Epithelial cell of proximal tubule (primary cell): ENCODE measurements at places on chromosomes 12 and 14. TPM values are rescaled to one million over a fixed set of nuclear protein-coding genes. Genes with fewer than 3 reads are reported as not detected.

DNA sequence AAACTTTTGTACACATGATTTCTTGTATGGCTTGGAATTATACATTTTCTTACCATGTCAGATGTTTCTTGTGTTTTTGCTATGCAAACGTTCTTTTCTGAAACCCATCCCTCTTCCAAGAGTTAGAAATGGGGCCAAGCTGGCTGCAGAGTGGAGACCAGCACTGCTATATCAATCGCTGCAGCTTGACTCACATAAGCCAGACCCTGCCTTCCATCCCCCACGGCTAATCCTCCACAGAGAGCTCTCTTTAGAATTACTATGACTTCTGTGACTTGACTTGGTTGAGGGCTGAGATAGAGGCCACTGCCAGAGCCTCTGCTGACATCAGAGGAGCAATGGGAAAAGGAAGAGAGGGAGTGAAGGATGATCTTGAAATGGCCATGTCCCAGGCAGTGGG lies 147.9 kb downstream of the DACT1 start:
- DNase-seq: no peak

DNA sequence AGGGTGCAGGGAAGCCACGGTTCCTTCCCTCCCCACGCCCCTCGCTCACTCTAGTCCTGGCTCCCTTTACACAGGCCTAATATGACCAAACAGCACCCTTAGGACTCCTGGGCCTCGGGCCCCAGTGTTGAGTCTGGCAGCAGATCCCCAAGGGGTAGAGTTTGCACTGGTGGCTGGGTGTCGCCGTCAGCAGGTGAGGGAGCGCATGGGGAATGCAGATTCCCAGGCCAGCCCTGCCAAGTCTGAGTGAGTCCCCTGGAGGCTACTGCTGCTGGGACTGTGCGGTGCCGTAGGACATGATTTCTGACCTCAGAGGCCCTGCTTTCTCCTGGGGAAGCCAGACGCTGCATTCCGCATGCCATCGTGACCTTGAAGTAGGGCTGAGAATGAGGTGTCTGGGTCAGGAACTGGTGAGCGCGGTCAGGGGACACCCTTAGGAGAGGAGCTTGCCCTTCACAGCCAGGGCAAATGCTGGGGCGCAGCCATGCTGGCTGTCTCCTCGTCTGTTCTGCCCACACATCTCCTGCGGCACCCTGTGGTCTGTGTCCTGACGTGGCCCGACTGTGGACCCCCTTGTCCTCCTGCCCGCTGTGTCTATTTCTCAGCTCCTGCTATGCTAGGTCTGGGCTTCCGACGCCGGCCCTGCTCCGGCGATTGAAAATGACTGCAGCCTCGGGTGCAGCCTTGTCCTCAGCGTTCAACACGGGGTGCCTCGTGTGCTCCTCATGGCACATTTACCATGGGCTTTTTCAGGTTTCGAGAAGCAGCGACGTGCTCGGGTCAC lies 37.6 kb upstream of the PRMT8 start:
- no peak for DNase-seq

DNA sequence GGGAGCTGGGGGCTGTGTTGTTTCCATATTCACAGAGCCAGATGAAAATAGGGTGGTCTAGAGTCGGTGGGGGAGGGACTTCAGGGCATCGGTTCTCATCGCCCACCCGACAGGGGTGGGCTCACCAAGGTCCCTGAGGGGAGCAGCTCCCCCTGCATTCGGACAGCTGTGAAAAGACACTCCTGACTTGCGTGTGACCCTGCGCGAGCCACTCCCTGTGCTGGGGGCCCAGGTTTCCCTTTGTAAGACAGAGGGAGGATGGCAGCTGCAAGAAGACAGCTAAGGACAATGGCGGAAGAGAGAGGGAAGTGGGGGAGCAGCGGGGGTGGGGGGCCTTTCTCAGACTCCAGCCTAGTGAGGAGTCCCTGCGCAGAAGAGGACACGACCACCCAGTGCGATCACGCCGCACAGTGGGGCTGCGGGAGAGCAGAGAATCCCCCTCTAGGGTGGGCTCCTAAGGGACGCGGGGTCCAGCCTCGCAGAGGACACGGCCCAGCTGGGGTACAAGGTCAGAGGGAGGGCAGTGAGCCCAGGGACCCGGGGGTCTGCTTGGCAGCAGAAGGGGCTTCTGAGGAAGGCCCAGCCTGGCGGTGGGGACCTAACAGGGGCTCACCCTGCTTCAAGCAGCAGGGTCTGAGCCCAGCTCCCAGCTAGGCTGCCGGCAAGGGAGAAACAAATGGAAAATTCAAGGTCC lies 326.9 kb upstream of the DIO3 start:
- DNase-seq: no peak

DNA sequence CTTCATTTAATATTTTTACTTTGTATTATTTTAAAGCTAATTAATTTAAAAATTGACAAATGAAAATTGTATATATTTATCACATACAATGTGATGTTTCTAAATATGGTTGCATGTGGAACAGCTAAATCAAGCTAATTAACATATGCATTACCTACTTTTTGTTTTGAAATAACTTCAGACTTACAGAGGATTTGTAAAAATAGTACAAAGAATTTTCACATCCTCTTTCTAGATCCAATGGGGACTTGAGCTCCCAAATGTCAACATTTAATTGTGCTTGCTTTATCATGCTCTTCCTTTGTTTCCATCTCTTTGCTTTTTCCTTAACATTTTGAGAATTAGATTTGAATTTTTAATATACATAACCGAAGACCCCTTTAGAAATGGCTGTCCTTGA lies 6.6 kb downstream of the DCD start:
- DNase-seq: no peak

GRCh38 chr14:51293149-51293911 lies 53.3 kb downstream of the TMX1 start:
- no peak for DNase-seq

GRCh38 chr14:69682136-69682535 lies 70.7 kb downstream of the SUSD6 start:
- no peak for DNase-seq

GRCh38 chr12:117968826-117969659 lies at the start of gene KSR2:
KSR2 (minus strand) TSS chr12:117968990; CDS start chr12:117968255, 735 bp downstream.
- DNase-seq: no peak

The LAG3 gene
- not detected in 2 replicates for total RNA-seq

The ABHD12B gene
- total RNA-seq: not detected in 2 replicates

The MMP17 gene
- total RNA-seq: 0.69 and 3.6 TPM in 2 replicates

The DENND5B gene
- total RNA-seq: 8.6 and 13.9 TPM in 2 replicates

The RIMBP2 gene
- total RNA-seq: 0.72 and 0.98 TPM in 2 replicates

The IQSEC3 gene
- total RNA-seq: 0.22 and 1.3 TPM in 2 replicates

The TMEM253 gene
- 0.43 TPM in 1 of 2 replicates, not detected in the other for total RNA-seq
